ENCODE measurements at places on chromosomes 2 and 18. TPM values are rescaled to one million over a fixed set of nuclear protein-coding genes. Genes with fewer than 3 reads are reported as not detected.
A peak's percentile ranks its signal among the peaks of the same experiment; 100 is the strongest.

Gene TBR1
- total RNA-seq = not detected

Gene SRD5A2
- total RNA-seq = not detected

DNA sequence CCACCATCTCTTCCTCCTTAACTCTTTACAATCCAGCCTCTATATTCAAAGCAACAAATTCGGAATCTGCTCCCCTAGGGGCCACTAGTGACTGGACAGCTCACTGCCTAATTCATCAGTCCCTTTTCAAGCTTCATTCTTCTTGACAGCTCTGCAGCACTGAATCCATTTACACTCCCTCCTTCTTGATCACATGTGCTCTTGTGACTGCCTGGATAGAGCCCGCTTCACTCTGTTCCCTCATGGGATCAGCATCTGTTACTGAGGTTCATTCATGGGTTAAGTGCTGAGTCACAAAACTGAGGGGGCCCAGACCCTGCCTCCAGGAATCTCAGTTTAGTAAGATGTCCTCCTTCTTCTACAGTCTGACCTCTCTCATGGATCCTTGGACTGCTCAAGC, 81.5 kb downstream of the CYRIA start:
- DNase-seq = no peak

GRCh38 chr2:69538249-69538648, 101.0 kb upstream of the NFU1 start:
- DNase-seq = no peak

DNA sequence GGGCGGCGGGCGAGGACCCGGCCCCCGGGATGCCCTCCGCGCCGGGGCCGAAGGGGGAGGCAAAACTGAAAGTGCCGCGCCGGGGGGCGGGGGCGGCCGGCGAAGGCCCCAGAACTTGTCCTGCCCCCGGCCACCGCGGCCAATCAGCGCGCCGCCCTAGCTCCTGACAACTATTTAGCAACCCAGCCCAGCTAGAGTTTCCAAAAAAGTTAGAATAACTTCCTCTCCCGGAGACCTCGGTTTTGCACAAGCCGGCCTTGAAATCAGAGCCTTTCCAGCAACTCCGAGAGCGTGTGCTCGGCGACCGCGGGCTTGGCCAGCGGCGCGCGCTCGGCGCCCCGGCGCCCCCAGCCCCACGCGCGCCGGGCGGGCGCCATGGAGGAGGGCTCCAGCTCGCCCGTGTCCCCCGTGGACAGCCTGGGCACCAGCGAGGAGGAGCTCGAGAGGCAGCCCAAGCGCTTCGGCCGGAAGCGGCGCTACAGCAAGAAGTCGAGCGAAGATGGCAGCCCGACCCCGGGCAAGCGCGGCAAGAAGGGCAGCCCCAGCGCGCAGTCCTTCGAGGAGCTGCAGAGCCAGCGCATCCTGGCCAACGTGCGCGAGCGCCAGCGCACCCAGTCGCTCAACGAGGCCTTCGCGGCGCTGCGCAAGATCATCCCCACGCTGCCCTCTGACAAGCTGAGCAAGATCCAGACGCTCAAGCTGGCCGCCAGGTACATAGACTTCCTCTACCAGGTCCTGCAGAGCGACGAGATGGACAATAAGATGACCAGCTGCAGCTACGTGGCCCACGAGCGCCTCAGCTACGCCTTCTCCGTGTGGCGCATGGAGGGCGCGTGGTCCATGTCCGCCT, at the start of gene TWIST2:
Gene TWIST2, plus strand, starts transcription at position 245 of the 850 bp plus-strand sequence. Its CDS starts 131 bp downstream, at position 376.
- peak; percentile 80 for DNase-seq

- no peak for DNase-seq
These were observed 121.1 kb upstream of the RMP24 start for GRCh38 chr18:35851286-35851970.

- DNase-seq = no peak
These were observed 90.7 kb downstream of the SMCHD1 start for GRCh38 chr18:2746274-2746673.

Gene VAMP8
- total RNA-seq = 53.7 TPM

DNA sequence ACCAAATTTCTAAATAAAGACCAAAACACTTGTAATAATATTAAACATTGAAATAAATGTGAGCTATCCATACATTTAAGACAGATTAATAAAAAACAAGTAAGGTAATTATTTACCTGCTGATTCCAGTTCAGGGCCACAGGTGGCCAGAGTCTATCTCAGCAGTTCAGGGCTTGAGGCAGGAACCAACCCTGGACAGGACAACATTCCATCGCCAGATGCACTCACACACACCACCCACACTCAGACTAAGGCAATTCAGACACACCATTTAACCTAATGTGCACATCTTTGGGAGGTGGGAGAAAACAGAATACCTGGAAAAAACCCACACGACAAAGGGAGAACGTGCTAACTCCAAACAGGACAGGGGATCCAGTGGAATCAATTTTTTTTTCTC, 14.1 kb upstream of the WDSUB1 start:
- DNase-seq = no peak

GRCh38 chr18:41768467-41768866, 186.6 kb upstream of the PIK3C3 start:
- no peak for DNase-seq

Gene SCN3A
- total RNA-seq = 1.1 TPM

DNA sequence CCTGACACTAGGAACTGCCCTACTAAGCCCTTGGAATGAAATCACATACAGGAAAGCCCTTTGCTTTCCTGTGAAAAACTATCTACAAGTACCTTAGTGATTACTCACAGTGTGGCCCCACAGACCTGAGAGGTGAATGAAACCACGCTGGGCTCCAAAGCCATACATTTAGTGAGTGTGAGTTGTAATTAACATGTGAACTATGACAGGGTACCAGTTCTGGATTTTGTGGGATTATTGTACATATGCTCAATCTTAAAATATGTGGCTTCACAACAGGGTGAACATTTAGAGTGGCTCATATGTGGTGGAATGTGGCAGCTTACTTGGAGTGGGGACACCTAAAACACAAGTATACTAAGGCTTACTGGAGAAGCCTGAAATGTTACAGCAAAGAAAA, 12.3 kb downstream of the KCTD1 start:
- DNase-seq = no peak

GRCh38 chr2:241768251-241768711, 8.3 kb upstream of the GAL3ST2 start:
- no peak for DNase-seq

DNA sequence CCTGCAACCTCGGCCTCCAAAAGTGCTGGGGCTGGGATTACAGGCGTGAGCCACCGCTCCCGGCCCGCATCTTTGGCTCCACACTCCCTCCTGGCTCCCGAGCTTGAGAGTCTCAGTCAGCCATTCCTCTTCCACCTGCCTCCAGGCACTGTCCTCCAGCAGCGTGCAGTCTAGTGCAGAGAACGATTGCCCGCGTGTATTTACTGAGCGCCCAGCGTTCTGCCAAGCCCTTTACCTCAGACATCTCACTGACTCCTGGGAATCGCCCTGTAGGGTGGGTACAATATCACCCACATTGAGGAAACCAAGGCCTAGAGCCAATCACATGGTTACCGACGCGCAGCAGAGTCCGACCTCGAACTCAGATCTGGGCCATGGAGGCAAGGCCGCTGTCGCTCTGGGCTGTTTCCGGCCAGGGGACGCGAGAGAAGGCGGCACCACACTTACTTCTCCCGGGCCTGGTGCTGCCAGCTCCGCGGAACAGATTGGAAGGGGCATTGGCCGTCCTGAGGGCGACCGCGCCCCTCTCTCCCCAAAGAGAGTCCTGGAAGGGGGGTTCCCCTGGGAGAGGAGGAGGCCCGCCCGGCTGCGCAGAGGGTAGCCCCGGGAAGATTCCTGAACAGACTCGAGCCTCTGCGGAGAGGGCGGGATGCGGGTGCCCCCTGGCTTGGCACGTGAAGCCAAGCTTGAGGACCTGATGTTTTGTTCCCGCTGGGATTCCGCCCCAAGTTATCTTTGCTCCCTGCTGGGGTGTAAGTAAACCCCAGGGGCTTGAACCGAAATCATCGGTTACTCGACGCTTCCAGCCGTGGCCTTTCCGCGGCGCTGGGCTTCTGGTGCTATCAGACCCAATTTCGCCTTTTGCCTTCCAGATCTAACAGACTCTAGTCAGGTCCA, 5.2 kb upstream of the DLX2 start:
- DNase-seq = no peak

GRCh38 chr2:98717621-98718020, 13.3 kb downstream of the MGAT4A start:
- no peak for DNase-seq

DNA sequence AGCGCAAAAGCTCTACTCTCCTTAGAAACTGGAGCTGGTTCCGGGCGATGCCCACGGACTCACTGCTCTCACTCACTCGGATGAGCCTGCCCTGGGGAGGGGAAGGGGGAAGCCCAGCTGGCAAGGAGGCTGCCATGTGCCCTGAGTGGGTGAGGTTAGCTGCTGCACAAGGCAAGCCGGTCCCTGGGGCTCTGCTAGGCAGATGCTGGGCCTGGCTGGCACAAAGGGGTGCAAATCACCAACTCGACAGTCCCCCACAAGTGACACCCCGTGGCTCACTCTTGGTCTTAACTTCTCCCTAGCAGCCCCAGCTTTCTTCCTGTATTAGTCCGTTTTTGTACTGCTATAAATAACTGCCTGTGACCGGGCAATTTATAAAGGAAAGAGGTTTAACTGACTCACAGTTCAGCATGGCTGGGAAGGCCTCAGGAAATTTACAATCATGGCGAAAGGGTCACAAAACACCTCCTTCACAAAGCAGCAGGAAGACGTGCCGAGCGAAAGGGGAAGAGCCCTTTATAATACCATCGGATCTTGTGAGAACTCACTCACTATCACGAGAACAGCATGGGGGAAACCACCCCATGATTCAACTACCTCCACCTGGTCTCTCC, 33.2 kb downstream of the ADCY3 start:
- DNase-seq = no peak

DNA sequence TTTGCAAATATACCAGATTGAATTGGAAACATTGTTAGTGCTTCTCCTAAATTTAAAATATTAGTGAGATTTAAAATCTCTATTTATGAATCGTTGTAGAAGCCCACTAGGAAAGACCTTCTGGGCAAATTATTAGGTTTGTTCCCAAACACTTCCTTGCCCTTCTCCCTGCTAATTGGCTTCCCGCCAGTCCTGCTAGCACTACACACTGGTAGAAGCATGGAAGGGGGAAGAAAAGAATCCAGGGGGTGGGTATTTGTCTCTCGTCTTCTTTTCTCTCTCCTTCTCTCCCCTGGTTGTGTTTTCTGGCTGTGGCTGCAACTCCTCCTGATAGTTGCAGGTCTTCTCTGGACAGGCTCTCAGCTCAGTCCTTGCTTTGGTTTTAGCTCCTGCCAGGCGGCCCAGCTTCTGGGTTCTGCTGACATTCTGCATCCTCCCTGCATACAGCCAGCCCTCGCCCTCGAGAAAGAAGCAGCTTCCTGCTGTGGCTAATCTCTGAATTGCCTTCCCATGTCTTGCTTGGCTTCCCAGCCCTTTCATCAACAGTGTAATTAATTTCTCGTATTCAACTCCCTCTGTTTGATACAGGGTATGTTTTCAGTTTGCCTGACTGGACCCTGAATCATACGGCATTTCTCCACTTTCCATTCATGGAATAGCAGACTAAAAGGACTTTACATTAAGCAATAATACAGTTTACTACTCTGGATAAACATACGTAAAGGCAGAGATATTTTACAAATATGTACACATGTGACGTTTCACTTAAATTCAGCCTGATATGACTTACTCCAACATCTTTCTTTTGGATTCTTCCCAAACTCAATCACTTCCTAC, 6.9 kb upstream of the PARD3B start:
- peak; percentile 29 for DNase-seq

- DNase-seq = no peak
These were observed 45.2 kb downstream of the UBXN4 start for GRCh38 chr2:135786823-135787222.

DNA sequence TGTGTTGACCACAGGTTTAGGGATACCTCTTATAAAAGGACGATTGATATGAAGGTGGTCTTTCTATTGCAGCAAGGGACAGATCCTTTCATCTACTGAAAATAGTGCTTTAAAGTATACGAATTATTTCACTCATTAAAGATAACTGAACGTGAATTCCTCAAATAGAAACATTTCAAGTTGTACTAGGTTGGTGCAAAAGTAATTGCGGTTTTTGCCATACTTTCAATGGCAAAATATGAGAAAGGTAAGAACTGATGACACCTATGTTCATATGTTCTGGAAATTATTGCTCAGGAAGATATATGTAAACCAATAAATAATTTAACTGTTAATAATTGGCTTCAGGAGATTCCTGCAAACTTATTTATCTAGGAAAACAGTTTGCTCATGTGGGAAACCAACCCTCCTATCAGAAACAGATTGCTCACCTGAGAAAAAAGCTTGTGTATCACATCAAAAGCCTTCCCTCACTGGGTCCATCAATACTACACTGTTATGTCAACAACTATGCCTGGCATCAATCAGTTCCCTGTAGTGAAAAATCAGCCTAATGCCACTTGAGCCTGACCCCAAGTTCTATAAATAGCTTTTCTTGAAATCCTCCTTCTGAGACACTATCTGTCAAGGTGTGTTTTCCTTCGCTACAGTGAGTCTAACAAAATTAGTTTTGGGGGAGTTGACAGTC, 81.5 kb upstream of the ACSL3 start:
- DNase-seq = no peak

- no peak for DNase-seq
These were observed 179.6 kb downstream of the BARD1 start for GRCh38 chr2:214629875-214630274.

- DNase-seq = peak; percentile 66
These were observed 56.7 kb downstream of the IL1R2 start for GRCh38 chr2:102048465-102048864.

DNA sequence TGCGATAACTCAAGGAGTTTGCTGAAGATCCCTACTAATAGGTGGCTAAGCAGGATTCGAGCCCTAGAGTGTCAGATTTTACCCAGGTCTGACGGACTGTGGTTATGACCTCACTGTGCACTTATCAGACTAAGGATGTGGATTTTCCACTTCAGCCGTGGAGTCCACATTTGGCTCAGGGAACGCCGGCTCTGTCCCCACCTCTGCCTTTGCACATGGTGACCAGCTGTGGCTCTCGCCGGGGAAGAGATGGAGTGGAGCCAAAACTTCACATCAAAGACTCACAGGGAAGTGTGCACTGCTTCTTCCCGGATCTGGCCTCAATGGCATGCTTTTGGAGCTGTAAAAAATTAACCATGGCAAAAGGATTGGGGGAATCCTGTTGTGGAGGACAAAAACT, 249.3 kb upstream of the APCDD1 start:
- peak; percentile 42 for DNase-seq

- DNase-seq = no peak
These were observed 16.2 kb downstream of the PLB1 start for GRCh38 chr2:28511871-28512606.

DNA sequence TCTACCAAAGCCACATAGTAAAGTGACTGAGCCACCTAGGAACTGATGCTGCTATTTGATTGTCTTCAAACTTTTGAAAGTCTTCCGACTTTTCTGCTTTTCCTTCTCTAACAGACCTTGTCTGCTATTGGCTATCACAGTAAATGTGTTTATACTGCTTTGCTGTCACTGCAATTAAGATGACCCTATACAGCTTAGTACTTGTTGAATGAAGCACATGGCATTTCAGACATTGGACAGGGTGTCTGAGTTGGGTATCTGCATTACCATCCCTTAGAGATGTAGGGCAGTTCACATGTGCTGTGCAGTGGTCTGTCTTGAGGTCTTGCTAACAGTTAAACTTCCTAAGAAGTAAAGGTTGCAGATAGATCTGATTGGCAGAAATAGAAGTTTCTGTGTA, 3.6 kb downstream of the WDR43 start:
- no peak for DNase-seq

All from heart left ventricle (tissue), 16 donors.